GOT3 (cell line): ENCODE measurements at places on chromosomes 12 and 14.

GRCh38 chr14:101739446-101740141 is 21.9 kb upstream of the PPP2R5C start:
- DNase-seq: no peak

DNA sequence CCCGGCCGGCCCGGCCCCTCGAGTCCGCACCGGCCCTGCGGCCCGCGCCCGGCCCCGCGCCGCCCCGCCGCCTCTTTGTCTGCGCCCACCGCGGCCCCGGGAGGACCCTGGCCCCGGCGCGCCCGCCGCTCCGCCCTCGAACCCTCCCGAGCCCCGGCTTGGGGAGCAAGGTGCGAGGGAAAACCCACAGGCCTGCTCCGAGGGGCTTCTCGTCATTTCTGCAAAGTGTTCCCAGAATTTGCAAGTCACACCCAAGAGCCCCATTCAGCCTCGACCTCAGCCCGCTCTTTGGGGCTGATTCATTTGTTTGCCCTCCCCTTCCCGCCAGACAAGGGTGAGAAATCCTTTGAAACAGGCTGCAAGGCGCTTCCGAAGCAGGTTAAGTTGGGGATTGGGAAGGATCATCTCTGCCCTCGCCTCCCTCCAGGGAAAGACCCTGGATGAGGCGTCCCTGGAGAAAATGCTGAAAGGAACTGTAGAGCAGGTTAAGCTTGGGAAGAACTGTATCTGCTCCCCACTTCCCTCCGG is 325 bp upstream of the CLIP1 start:
- DNase-seq: no peak

- no peak for DNase-seq
These were observed 209.0 kb upstream of the PLEKHG7 start for GRCh38 chr12:92493816-92494215.

GRCh38 chr14:93012951-93013719 is 90.2 kb downstream of the CHGA start:
- DNase-seq: no peak

DNA sequence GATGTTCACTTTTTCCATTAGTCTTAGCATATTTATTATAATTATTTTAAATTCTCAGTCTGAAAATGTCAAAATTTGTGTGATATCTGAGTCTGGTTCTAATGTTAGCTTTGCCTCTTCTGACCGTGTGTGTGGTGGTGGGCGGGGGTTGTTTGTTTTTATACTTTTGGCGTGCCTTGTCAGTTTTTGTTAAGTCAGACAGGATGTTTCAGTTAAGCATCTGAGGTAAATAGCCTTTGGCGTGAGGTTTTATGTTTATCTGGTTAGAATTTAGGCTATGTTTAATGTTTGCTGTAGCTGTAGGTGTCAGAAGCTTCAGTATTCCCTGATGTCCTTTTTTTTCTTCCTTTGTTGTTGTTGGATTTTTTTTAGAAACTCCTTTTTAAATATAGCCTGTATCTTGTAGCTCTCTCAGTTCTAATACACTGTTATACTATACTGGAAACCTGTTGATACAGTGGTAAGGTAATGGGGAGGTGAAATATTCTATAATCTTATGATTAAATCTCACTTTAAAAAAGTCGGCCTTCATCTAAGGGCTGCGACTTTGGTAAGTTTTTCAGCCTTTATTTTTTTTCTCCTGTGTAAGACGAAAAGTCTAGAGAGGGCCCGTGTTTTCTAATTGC is 111.6 kb downstream of the SCAF11 start:
- no peak for DNase-seq
